ENCODE measurements at places on chromosomes 16 and 17.

DNA sequence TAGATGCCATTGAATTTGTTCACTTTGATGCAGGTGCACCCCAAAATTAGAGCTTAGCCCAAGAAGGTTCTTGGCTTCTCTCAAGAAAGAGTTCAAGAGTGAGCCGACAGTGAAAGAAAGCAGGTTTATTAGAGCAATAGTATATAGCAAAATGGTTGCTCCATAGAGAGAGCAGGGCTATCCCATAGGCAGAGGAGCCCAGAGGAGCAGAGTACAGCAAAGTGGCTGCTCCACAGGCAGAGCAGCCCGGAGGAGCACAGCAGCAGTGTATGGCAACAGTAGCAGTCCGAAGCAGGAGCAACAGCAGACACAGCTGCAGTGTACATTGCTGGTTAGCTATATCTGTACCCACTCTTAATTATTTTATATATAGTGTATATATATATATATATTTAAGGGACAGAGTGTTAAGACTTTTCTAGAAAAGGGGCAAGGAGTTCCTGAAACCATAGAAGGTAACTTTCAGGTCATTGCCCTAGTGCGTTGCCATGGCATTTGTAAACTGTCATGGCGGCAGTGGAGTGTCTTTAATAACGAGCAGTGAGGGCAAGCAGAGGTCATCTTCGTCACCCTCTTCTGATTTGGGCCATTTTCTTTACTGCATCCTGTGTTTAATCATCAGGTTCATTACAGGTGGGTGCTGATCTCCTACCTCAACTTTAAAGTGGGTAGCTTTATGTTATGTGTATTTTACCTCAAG is 222.7 kb downstream of the CYB561 start:
- no peak for DNase-seq

- DNase-seq, result peak; percentile 54
Measured at GRCh38 chr16:20849589-20850390, 43.5 kb downstream of the REXO5 start.

DNA sequence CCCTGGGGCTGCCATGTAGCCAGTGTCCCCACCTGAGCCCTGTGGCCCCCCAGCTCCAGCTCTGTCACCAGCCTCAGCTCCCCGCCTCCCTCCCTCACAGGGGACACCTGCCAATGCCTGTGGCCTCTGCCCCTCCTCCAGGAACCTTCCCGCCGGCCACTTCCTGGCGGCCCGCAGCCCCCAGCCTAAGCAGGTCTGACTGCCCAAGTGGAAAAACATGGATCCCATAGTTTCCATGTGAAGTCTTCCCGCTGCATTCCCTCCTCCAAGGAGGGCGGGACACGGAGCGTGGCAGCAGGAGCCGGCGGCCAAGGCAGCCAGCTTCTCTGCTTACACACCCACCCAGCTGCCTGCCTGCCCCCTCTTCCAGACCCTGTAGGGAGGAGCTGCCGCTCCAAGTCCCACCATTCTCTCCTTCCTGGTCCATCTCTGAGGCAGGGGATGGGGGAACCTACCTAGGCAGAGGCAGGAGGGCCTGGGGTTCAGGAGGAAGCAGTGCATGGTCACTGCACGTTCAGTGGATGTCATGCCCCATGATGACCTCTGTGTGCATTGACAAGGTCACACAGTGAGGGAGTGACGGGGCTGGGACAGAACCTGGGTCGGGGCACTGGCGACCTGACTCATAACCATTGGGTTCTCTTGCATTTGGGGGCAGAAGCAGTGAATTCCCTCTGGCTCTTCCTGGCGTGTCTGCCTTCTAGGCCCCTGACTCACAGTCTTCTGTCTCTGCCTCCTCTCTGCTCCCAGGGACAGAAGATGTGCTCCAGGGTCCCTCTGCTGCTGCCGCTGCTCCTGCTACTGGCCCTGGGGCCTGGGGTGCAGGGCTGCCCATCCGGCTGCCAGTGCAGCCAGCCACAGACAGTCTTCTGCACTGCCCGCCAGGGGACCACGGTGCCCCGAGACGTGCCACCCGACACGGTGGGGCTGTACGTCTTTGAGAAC is 8.7 kb downstream of the VASN start:
- no peak for DNase-seq

- no peak for DNase-seq
Measured at GRCh38 chr17:81306491-81306890, 11.4 kb upstream of the SLC38A10 start.

- peak; percentile 71 for DNase-seq
Measured at GRCh38 chr17:21125862-21126261, 902 bp upstream of the DHRS7B start.

DNA sequence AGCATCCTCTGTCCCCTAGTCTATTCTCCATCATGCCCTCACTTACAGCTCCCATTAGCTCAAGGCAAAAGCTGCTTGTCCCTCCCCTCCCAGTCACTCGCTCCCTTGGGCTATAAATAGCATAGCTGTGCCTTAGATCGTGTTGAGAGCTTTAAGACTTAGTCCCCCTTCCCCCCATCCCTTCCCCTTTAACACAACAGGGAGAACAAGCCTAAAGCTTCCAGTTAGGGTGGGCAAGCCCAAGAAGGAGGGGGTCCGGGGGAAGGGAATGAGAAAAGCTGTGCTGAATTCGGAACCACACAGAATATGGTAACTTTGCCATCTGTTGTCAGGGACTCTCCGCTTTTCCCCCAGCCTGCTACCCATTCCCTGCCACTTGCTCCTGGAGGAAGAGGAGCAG is 4.9 kb upstream of the HIGD1B start:
- no peak for DNase-seq

DNA sequence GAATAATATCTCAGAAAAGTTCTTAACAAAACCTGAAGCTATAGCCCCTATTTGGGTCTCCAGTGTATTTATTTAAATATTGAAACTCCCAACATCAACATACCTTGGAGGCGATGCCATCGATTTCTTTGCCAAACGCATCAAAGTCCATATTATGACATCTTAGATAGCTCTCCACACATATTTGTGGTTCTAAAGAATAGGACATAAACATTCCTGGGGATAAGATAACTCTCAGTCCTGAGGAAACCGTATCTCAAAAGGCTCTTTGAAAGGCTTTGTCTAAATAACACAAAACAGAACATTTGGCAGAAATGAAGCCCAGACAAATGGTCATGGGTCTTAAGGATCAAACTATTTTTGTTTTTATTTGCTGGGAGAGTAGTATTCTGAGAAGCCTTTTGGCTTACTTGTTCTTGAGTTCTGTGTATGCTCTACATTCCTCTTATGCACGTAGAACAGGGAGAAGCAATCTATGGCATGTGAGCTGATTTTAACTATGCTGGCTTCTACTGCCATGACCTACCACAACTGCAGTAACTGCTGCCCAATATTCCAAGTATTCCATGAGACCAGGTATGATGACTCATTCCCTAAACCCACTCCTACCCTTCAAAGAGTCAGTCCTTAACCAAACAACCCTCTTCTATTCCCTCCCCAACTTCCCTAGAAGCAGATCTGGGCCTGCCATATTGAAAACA is 279.0 kb upstream of the ZFHX3 start:
- DNase-seq, result no peak

GRCh38 chr17:51371732-51372151 is 111.4 kb downstream of the UTP18 start:
- peak; percentile 73 for DNase-seq

DNA sequence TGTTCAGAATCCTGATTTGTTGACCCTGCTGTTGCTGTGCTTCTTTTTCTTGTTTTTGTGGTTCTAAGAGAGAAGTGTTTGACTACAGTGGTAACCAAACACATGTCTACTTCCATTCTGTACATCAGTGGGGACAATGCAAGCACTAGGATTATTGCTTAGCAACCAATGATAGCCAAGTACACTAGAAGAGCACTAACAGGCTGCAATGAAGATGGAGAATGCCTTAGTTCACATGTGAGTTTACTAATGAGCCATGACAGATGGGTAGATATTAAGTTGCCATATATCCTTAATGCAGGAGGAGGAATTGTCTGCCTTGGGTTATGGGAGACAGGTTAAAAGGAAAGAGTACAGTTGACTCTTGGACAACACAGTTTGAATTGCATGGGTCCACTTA is 8.3 kb downstream of the EFCAB5 start:
- no peak for DNase-seq

- no peak for DNase-seq
Measured at GRCh38 chr16:11950388-11950787, 8.5 kb upstream of the NPIPB2 start.

DNA sequence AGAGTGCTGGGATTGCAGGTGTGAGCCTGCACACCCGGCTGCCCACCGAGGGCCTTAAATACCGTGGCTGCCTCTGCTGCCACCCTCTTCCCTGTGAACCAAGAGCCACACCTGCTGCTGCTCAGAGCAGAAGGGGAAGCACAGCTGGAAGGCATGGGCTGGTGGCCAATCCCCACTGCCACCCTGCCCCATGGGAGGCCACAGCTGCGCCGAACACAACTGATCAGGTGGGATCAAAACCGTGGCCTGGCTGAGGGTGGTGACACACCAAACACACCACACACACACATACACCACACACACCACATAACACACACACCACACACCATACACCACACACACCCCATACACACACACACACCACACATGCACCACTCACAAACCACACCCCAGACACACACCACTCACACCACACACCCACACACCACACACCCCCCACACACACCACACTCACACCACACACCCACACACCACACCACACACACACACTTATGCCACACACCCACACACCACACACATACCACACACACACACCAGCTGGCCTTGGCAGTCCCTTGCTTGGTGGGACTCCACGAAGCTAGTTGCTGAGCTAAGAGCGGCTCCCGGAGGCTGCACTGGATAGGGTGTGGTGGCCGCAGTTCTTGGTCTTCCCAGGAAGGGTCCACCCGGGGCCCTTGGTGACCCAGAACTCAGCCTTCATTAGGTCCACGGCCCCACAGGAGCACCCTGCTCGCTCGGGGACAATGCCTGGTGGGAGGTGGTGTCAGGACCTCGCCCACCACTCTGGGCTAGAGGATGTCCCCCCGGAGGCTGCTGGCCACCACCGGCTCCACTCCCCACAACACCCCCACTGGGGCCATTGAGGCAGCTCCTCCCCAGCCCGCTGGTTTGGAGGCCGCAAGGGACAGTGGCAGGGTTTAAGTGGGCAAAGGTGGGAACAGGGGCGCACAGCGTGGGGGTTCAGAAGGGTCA is 14.9 kb downstream of the CEP131 start:
- DNase-seq, result no peak

GRCh38 chr17:75069783-75070182 is 18.0 kb upstream of the SLC16A5 start:
- peak; percentile 51 for DNase-seq

- no peak for DNase-seq
Measured at GRCh38 chr17:40779181-40779909, 3.0 kb downstream of the KRT27 start.

- no peak for DNase-seq
Measured at GRCh38 chr16:56136256-56136655, 55.0 kb upstream of the GNAO1 start.

GRCh38 chr17:58317421-58318064 is 11.1 kb downstream of the TSPOAP1 start:
- DNase-seq, result peak; percentile 64
